Endothelial cell (in vitro differentiated cells): ENCODE measurements at places on chromosomes 3 and 15.

DNA sequence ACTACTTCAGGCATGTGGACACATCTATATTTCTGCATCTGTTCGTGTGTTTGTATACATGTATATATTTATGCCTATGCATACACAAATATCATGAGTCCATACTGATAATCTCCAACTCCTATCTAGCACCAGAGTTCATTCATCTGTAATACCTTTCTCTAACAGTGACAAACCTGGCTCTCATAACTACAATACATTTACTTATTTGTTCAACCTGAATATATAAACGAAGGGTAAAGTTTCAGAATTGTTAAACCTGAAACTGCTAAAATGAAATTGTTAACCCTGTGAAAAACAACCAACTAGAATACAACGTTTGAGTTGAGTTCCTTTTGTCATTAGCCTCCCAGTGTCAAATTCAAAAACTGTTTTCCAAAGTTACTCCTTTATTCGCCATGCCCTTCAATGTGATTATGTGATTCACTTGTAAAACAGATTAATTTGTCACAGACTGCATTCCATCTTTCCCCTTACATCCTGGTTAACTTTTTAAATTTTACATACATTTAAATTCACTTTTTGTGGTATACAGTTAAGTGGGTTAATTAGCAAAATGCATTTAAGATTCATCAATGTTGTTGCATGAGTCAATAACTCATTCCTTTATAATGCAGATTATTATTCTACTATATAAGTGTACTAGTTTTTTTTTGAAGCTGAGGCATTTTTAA is 58.5 kb downstream of the PIK3R4 start:
- no peak for DNase-seq

- DNase-seq: no peak
Observed at GRCh38 chr3:18751514-18751913, 326.4 kb upstream of the SATB1 start.

DNA sequence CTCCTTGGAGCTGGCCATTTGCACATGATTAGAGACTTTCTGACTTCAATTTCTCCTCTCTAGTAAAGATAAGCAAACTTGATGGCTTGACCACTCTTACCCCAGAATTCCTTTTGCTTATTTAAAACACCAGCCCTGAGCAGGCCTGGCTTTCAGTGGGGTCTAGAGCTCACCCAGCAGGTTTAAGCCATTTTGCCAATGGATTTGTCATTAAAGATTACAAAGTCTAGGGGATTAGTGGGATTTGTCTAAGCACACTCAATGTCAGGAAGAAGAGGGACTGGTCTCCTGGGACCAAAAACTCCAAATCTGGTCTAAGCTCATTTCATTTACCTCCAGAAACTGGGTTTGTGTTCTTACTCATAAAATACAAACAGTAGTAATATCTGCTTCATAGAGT is 57.3 kb upstream of the SNTN start:
- no peak for DNase-seq

- DNase-seq: peak; percentile 93
Observed at GRCh38 chr3:46629551-46630517, 17.5 kb downstream of the FAM240A start.

- DNase-seq: no peak
Observed at GRCh38 chr3:184766555-184767261, 45.3 kb upstream of the VPS8 start.

DNA sequence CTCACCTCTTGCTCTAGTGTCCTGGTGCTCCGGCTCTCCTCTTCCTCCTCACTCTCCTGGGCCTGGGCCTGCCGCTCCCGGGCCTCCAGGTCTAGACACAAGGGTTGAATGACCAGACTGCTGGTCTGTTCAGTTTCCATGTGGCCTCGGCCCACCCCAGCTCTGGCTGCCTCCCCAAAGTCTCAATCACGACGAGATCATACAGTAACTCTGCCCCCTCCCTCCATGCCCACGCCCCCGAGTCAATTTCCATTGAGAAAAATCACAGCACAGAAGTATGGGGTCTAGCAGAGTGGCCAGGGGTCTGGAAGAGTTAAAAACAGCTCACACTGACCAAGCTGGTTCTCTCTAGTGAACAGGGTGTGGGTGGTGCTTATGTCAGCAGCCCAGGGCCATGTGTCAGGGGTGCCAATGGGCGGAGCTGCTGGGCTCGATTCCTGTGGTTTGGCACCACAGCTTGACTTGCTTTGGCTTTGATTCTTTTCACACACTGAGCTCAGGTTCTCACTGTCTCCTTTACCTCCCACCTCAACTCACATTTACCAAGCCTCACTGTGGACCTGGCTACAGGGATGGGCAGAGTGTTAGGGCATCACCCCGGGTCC is 6.9 kb downstream of the C15orf62 start:
- DNase-seq: no peak

DNA sequence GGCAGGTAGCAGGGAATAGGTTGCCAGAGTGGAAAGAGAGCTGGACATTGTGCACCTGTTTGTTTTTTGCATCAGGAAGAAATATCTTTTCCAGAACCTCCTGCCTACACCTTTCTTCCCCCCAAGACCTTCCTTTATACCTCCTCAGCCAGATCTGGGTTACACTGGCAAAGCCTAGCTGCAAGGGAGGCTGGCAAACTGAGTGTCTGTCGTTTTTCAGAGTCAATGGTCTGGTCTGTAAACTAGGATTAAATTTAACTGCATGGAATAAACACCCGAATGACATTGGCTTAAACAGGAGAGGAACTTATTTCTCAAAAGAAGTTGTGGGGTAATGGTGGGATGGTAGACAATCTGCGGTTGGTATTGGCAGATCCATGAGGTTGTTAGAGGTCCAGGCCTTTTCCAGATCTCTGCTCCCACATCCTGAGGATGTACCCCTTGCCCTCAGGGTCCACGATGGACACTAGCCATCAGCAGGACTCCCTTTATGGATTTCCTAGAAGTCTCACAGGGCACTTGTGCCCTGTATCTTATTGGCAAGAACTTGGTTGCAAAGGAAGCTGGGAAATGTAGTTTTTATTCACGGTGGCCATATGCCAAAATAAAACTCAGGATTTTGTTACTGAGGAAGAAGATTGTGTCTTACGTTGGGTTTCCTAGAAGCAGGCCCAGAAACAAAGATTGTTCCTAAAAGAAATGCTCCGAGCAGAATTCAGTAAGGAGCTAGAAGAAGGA is 3.2 kb upstream of the RARRES1 start:
- DNase-seq: no peak

DNA sequence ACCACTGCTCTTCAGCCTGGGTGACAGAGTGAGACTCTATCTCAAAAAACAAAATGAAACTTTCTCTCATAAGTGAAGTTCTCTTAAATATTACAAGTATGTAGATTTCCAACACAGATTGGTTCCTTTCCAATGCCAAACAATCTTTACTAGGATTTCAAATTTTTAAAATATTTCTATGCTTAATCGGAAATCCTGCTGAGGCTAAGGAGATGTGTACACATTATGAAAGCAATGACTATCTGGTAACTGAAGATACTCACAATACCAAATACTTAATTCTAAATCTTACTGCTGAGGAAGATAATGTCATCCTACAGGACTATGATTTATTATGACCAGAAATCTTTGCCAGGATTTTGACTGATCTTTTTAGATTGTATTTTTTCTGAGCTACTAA is 255.6 kb upstream of the ZNF717 start:
- no peak for DNase-seq

DNA sequence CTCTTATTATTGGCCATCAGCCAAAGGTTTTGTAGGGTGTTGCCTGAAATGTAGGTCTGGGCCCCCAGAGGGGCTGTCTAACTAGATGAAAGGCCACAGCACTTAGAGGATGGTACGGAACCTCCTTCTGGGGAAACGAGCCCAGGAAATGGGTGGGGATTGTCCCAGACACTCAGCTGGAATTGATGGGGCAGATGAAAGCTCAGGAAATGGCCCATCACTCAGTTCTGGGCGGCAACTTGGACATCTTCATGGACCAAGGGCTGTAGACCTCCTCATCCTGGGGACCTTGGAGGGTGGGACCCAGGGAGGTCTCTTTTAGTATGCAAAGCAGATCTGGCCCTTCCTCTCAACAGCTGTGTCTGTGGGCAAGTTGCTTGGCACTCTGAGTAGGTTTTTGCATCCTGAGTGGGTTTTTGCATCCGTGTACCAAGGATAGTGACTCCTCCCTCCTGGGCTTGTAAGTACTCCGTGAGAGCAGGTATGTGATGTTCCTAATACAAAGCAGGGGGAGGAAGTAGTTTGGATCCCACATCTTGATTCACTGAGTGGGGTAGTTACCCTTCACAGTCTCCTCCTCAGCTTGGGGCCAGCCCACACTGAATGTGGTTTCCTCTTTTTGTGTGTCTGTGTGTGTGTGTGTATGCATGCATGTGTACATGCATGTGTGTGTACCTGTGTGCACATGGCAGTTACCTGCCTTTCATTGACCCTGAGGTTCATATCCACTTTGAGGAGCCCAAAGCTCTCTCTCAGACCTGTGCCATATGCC is 292.0 kb downstream of the RPLP1 start:
- DNase-seq: no peak

- no peak for DNase-seq
Observed at GRCh38 chr15:67678993-67679392, 136.5 kb downstream of the MAP2K5 start.

DNA sequence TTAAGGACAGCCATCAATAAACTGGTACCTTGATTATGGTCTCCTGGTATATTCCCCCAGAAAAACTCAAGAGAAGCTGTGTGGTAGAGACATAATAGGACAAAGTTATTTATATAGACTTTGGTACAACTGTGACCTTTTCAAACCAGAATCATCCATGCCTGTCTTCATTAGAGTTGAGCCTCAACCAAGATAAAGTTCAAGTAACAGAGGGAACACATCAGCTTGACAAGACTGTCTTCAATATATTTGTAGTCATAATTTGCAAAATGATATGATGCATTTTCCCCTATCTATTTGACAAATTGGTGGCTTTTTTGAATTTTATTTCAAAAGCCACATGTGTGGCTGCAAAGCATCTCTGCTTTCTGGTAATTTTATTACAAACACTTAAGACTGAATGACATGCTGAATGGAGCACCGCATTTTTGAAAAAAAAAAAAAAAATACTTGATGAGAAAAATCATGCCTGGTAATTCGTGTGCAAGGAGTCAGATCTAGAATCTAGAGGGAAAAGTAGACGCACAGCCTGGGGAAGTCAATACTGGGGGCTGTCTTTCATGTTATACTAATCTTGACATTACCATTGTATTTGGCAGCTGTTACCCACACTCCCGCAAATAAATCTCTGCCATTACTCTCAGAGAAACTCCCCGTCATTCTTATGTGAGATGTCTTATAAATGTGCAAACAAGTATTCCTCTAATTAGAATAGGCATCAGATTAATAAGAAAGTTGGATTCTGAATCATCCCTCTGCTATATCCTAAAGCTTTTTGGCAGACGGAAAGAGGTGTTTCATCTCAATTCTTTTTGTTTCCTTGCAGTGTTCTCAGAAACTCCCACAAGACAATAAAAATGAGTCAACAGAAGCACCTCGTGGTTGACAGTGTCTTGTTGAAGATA is 554.8 kb upstream of the CBLB start:
- no peak for DNase-seq

GRCh38 chr3:192817053-192817452 is 89.7 kb upstream of the FGF12 start:
- DNase-seq: no peak

GRCh38 chr3:3085782-3086181 is 24.4 kb downstream of the IL5RA start:
- no peak for DNase-seq

DNA sequence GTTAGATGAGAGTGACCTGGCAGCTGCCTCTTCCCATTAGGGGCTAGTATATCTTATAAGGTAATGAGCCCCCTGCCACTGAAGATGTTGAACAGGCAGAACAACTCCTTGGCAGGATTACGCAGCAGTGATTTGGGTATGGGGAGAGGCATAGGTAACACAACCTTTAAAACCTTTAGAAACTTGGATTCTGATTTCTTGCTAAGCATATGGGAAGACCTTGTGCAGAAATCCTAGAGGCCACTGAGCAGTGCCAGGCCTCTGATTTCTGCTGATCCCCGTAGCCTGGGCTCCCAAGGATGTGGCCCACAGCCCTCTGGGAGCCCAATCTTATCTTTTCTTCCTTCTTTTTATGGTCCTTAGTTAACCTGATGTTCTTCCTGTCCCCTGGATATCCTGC is 237.9 kb upstream of the ROPN1 start:
- no peak for DNase-seq

GRCh38 chr3:38650248-38650951 is 913 bp upstream of the SCN5A start:
- no peak for DNase-seq

DNA sequence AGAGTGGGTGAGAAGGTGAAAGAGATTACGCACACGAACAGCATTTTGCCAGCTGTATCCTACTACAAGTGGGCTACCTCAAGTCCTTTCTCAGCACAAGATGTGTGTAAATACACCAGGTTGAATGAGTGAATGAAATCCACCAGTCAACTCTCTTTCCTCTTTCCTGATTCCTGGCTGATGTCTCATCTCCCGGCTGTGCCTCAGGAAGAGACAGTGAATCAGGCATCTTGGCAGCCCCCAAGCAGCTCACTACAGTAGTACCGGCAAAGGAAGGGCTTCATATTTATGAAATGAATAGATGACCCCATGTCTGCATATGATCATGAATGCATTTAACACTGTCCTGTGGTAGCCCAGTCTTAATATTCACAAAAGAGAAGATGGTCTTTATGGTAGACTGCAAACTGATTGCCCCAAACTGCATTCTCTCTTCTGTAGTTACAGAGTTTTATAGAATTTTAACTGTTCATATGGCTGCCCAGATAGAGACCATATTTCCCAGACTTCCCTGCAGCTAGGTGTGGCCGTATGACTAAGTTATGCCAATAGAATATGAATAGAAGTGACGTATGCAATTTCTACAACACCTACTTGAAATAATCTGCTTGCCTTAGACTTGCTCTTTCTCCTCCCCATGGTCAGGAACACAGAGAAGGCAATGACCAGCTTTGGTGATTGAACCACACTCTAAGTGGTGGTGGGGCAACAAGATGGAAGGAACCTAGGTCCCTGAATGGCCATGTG is 22.7 kb downstream of the MGLL start:
- DNase-seq: no peak

DNA sequence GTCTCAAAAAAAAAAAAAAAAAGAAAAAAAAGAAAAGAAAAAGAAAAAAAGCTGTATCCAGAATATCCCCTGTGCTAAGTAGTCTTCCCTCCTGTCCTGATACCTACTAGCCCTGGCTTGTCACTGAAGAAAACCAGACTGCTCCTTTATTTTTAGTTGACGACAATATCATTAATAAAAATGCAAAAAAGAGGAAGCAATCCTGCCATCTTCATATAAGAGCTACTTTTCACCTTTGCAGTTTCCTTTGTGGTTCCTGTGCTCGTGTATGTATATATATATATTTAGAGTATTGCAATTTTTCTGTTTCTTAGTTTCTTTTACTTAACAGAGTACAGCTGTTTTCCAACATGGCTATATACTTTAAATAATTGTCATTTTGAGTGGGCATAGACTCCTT is 13.6 kb downstream of the C3orf20 start:
- no peak for DNase-seq

GRCh38 chr3:43319794-43320193 is 33.5 kb downstream of the SNRK start:
- no peak for DNase-seq

GRCh38 chr3:172256101-172256734 is 192.0 kb downstream of the GHSR start:
- no peak for DNase-seq

- no peak for DNase-seq
Observed at GRCh38 chr3:182238126-182238525, 526.4 kb downstream of the SOX2 start.
